ENCODE measurements at places on chromosomes 11 and 22.
A peak's percentile ranks its signal among the peaks of the same experiment; 100 is the strongest.

- no peak for DNase-seq
These were observed 130.1 kb upstream of the SYN3 start for GRCh38 chr22:33188326-33188725.

- DNase-seq = no peak
These were observed 37.6 kb upstream of the SEZ6L start for GRCh38 chr22:26131589-26132154.

- no peak for DNase-seq
These were observed 6.9 kb downstream of the TRABD start for GRCh38 chr22:50192436-50193204.

GRCh38 chr22:21876486-21877176, 9.2 kb upstream of the MAPK1 start:
- DNase-seq = no peak

DNA sequence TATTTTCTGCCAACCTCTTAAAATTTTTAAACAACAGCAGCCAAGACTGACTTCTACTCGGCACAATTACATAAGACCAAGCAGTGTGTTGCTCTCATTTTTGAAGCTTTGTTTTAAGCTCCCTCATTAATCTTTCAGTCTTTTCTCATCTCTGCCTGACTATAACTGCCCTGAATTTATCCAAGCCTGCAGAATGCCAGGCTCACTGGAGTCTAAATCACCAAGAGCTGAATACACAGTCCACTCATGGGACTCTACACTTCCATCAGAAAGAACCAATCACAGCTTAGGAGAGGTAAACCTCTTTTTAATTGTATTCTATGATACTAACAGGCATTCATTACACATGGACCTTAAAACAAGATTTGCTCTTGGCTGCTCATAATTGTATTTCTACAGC, 178.7 kb downstream of the CADM1 start:
- DNase-seq = no peak

- DNase-seq = peak; percentile 68
These were observed 131.4 kb upstream of the UBASH3B start for GRCh38 chr11:122523846-122524805.

DNA sequence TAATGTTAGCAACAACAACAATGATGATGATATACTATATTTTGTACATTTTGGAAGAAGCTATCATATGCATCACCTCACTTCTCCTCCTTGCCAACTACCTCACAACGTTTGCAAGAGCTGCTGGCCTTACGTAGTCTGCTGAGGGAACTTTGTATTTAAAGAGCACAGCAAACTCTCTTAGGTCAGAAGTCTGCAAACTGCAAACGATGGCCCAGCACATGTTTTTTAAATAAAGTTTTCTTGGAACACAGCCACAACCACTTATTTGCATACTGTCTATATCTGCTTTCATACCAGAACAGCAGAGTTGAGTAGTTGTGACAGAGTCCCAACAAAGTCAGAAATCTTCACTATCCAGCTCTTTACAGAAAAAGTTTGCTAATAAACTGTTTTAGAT, 261.7 kb downstream of the TENM4 start:
- DNase-seq = no peak

DNA sequence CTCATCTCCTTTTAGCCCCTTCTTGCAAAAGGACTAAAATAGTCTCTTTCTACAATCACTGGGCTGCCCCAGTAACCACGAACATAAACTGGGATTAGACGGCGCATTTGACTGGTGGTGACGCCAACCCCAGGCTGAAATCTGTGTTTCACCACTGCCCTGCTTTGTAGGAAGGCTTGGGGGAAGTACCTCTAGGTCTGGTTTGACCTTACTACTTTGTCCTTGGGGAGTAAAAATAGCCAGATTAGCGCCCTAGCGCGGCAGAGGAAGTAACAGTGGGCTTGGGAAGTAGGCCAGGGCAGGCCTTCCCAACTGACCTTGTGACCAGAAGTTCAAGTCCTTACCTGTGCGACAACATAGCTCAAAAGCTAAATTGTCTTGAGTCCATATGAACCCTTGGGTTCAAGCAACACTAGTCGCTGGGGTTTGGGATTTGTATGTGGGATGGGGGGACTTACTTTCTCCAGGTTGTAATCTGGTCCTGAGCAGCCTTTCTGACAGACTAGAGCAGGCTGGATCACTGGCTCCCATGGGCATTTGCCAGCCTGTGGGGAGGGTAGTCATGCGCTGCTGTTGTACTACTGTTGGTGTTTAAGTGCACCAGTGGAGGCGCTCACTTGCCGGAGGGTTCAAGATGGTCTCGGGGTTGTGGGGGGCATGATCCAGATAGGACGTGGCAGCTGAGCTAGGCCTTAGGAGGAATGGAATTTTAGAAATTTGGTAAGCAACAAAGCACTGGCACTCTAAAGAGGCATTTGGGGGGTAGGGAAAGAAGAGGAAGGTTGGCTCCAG, 953 bp upstream of the PACS1 start:
- no peak for DNase-seq

GRCh38 chr11:14119357-14119756, 156.8 kb downstream of the SPON1 start:
- DNase-seq = no peak

GRCh38 chr11:795634-796564, 2.2 kb downstream of the SLC25A22 start:
- peak; percentile 90 for DNase-seq

- DNase-seq = no peak
These were observed 150.6 kb downstream of the OPCML start for GRCh38 chr11:133381761-133382130.

- DNase-seq = no peak
These were observed 98.0 kb upstream of the ASPHD2 start for GRCh38 chr22:26330971-26331625.

DNA sequence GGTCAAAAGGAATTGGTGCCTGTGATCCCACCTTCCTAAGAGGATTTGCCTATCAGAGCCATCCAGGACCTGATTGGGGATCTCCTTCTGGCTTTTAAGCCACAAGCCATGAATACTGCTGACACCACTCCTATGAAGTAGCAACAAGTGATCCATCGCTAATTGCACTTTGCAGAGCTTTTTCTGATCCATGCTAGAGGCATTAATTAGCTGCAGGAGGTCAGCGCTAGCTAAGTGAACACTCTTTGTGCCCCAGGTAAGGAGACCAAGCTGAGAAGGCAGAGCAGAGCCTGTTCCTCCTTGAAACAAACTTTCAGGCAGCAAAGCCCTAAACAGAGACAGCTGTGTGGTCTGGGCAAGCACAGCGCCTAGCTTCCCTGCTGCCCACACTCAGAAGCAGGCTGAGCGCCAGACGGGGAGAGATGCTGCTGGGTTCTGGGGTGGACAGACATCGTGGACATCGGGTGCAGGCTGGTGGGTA, 122.2 kb downstream of the ABTB2 start:
- no peak for DNase-seq

GRCh38 chr11:1469287-1469910, 17.2 kb downstream of the MOB2 start:
- DNase-seq = no peak

GRCh38 chr11:75429902-75430713, 2.9 kb downstream of the KLHL35 start:
- peak; percentile 82 for DNase-seq

DNA sequence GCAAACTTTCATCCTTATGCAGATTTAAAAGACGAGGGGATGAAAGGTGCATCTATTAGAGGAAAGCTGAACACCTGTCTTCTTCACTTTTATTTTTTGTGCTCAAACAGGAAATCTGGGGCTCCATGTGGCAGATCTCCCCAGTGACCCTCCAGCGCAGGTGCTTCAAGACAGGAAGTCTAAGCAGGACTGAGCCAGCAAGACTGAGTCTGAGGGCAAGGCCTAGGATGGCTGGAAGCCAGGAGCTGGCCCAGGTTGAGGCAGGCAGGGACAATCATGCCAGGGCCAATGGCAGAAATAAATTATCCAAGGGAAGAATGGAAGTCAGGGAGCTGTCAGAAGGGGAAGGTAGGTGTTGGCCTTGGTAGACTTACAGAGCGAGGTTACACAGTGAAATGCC, 101.1 kb upstream of the SPON1 start:
- DNase-seq = no peak

DNA sequence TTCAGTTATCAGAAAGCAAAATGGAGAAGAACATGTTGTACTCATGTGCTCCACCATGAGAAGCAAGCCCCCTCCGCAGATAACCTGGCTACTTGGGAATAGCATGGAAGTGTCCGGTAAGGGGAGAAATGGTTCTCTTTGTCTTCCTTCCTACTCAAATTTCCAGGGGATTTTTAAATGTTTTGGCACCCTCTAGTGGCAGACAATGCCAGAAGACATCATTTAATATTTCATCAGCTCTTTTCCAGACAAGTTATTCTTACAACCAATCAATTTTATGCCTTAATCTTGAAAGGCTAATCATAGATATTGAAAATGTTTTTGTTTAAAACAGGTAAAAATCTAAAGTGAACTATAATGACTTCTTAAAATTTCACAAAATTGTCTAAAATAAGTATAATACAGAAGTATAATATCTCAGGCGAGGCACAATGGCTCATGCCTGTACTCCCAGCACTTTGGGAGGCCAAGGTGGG, 15.7 kb downstream of the CRTAM start:
- DNase-seq = no peak

DNA sequence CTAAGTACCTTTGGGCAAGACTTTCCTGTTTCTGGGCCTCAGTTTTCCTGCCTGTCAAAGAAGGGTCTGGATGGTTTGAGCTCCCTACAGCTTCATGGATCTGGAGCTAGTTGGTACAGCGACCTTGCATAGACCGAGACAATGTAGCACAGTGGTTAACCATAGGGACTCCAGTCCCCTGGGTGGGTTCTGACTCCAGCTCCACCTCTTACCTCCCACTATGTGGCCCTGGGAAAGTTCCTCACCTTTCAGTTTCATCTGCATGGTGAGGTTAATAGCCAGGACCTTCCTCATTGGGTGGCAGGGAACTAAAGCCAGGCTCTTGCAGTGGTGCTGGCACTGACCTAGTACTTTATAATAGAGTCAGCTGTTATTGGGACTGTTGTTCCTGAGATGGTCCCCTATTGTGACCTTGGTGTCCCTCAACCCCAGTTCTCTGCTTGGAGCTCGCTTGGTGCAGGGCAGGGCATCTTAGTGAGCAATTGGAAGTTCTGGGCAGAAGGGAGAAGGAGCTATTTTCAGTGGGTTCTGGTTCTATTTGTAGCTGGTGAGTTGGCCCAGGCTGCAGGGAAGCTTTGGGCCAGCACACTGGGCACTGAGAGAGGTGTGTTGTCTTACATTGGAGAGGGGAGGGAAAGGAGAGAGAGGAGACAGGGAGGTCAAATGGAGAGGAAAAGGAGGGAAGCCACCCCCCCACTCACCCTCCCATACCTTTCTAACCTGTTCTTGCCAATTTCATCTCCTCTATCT, 10.7 kb upstream of the MTMR3 start:
- DNase-seq = no peak

GRCh38 chr22:48779211-48779643, 1048.4 kb downstream of the BRD1 start:
- DNase-seq = no peak

GRCh38 chr11:65588199-65589054, 7.2 kb downstream of the KCNK7 start:
- DNase-seq = no peak

DNA sequence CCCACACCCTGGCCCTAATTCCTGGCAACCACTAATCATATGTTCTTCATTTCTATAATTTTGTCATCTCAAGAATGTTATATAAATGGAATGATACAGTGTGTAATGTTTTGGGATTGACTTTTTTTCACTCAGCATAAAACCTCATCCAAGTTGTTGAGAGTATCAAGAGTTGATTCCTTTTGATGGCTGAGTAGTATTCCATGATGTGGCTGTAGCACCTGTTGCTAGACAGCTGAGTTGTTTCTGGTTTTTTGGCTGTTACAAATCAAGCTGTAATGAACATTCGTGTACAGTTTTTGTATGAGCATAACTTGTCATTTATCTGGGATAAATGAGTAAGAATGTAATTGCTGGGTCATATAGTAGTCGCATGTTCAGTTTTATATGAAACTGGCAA, 59.2 kb downstream of the LHFPL7 start:
- DNase-seq = no peak

DNA sequence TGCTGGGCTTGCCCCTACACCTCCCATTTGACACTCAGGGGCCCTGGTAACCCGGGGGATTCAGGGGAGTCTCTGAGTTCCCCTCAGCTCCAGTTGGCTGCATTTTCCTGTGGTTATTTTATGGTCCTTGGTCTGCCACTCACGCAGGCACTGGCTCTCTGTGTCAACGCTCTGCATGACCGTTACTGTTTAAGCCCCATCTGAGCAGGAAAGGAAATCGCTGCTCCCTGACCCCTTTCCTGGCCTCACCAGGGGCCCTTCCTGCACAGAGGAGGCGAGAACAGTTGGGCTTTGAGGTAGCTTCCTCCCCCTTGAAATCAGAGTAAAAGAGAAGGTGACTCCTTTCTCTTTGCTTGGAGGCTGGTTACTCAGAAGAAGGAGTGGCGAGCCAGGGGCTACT, 2.4 kb downstream of the C1QTNF4 start:
- no peak for DNase-seq

GRCh38 chr22:39728236-39728860, 157.8 kb downstream of the CACNA1I start:
- no peak for DNase-seq

GRCh38 chr11:75233754-75234172, 6.8 kb upstream of the TPBGL start:
- no peak for DNase-seq

DNA sequence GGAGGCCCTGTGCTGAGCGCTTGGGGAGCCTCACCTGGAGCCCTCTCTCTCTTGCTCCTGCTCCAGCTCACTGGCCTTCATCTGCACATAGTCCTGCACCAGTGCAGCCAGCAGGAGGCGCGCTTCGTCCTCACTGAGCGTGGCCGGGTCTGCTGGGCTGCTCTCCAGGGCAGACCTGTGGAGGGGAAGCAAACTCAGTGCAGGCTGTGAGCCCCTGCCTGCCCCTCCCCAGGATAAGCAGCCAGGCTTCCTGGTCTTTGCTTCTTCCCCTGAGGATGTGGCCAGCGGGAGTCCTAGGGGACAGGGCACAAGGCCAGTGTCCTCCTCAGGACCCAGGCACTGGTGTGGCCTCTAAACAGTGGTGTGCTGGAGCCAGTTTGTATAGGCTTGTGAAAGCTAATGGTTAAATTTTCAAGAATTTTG, 2.2 kb downstream of the CALCA start:
- DNase-seq = peak; percentile 31

GRCh38 chr22:20024225-20024624, 3.3 kb downstream of the TANGO2 start:
- DNase-seq = no peak

- DNase-seq = no peak
These were observed 36.7 kb downstream of the KIF18A start for GRCh38 chr11:28071305-28071704.

DNA sequence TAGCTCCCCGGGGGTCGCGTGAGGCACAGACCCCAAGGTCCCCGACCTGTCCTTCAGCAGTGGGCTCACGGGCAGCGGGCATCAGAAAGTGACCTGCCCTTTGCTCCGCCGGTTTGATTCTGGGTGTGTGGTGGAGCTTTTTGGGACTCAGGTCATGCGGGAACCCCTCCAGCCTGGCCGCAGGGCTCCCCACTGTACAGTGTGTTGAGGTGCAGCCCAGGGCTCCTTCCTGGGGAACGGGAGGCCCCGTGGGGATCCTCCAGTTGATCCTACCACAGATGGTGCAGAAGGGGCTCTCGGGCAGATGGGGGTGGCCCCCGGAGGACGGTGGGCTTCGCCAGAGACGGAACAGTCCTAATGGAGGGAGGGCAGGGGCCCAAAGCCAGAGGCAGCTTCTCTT, 24.2 kb downstream of the MUC6 start:
- no peak for DNase-seq

Data from left hindlimb (tissue), 1 donor.